ENCODE measurements at places on chromosomes 3 and 15.

DNA sequence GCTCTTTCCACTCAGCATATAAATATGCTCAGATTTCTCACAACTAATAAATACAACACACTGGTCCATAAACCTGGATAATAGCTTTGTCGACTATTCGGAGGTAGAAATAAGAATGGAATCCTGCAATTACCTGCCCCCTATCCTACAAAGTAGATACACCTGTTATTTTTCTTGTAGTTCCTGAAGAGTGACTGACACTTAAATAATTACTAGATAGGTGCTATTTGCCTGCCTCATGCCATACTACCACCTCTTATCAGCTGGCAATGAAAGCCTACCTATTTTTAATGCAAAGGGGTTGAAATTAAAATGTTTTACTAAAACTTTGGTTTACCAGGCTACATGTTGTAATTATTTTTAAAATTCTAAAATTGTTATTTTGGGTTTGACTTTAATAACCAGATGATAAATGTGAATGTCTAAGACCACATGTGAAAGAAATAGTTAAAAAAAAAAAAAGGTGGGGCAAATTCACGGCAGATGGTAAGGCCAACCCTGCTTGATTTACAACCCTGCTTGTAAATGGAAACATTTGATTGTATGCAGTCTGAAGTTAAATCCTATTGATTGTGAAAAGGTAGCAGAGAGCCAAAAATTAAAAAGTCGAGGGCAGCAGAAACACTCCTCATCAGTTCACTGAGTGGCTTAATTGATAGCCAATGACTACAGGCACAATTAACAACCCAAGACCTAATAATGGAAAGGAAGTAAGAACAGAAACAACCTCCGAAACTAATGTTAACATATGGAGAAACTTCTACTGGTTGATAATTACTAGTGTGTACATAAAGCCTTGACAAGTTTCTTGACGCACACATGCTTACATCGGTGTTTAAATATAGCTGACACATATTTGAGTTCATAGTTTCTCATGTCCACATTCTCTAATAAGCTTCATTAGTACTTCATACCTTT, 8.9 kb downstream of the PEAK1 start:
- H3K36me3 ChIP-seq, result no peaks in the 10 kb centered on the region
- H3K4me1 ChIP-seq, result peaks cover 2% of the 10 kb centered on the region
- H3K27me3 ChIP-seq, result no peaks in the 10 kb centered on the region
- H3K4me3 ChIP-seq, result no peak overlapping the region
- no peak overlapping the region for H3K27ac ChIP-seq
- DNase-seq, result no peak

- H3K36me3 ChIP-seq, result no peaks in the 10 kb centered on the region
- H3K27ac ChIP-seq, result no peak overlapping the region
- no peak for DNase-seq
- no peaks in the 10 kb centered on the region for H3K4me1 ChIP-seq
- no peak overlapping the region for H3K4me3 ChIP-seq
Measured at GRCh38 chr15:69517052-69517451, 64.4 kb downstream of the RPLP1 start.

DNA sequence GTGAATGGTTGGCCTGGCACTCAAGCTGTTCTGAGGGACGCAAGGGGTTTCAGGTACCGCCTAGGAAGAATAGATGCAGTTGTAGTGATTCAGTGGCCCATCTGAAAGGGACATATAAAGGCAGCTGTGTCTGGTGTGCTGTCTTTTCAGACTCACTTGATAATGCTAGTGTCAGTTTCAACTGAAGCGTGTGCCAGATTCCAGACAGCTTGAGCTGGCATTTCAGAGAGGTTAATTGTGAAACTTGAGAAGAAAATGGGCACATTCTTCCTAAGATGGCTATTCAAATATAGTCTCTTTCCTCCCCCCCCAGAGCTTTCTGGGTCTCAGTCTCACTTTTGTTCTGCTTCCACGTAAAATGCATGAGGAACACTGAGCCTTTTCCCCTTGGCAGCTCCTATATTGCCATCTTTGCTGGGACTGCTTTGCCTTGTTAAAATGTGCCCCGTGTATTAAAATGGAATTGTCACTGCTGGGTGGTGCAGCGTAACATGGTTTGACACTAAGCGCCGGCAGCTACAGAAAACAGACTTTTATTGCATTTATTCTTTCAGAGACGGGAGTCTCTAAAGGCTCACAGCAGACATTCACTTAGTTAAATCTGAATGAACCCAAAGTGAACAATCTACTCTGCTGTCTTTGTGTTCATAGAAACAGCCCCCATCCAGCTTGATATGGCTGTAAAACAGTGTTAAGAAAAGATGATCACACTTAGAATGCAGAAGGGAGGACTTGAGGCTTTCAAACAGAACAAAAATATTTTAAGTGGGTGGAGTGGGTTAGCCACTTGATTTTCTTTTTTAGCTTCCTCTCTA, 478.7 kb downstream of the RBMS3 start:
- H3K4me1 ChIP-seq, result peaks cover 7% of the 10 kb centered on the region
- peak overlapping the region; percentile 73 for H3K27ac ChIP-seq
- DNase-seq, result peak; percentile 74

DNA sequence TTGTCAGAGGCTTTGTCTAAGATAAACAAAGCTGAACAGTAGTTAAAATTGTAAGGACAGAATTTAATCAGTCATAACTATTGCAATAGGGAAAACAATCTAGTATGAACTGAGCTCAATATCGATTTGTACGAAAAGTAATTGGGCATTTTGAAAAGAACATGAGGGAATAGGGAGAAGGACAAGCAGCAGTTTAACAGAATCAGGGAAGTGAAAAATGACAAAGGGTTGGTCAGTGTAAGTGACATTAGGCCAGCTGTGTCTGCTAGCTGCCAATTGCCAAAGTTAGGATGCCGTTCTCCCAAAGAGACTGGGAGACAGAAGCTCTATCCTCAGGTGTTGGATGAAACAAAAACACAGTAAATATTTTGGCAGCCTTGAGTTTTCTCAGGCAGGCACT, 3.3 kb upstream of the DNAJA4 start:
- H3K4me1 ChIP-seq, result peaks cover 10% of the 10 kb centered on the region
- H3K36me3 ChIP-seq, result no peaks in the 10 kb centered on the region
- no peak for DNase-seq
- H3K27ac ChIP-seq, result no peak overlapping the region

- peak overlapping the region; percentile 88 for H3K27ac ChIP-seq
- no peak overlapping the region for H3K4me3 ChIP-seq
- H3K27me3 ChIP-seq, result no peaks in the 10 kb centered on the region
- H3K4me1 ChIP-seq, result peaks cover 10% of the 10 kb centered on the region
- H3K36me3 ChIP-seq, result no peaks in the 10 kb centered on the region
Measured at GRCh38 chr3:64728428-64728827, 40.6 kb upstream of the ADAMTS9 start.

DNA sequence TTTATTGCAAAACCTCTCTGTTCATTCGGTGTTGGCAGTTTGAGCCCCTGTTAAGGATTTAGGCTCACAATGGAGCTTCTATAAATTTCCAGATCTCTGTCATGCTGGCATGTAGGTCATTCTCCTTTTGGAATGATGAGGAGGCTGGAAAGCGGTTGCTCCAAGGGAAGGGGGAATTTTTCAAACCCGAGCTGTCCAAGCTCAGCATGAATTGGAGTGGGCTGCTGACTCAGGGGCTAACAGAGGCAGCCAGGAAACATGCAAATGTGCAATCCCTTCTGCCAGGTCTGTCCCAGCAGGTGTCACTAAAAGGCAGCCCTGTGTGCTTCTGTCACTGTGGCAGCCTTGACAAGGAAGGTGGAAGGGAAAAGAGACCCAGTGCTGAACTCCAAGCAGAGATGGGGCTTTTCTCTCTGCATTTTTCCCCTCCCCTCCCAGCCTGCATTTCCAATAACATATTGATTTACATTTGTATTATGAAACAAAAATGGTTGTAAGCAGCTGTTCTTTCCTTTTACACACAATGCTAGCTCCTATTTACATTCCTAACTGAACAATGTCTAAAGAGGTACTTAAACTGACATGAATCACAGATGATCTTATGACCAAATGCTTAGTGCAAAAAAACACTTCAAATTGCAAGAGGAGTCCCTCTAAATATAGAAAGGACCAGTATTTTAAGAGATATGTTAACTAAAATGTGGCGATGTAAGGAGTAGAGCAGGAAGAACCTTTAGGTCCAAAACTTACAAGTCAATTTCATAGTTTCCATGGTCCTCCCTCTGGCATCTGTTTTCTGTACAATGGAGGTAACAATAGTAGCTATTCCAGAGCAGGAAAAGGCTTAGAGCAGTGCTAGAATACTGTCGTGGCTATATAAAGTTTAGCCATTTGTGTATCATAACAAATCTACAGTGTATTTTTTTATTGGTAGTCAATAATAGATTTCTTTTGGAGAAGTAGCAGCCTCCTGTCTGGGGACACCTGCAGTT, 84.5 kb upstream of the ATP10A start:
- H3K36me3 ChIP-seq, result no peaks in the 10 kb centered on the region
- no peak overlapping the region for H3K4me3 ChIP-seq
- no peaks in the 10 kb centered on the region for H3K4me1 ChIP-seq
- no peak for DNase-seq
- H3K27me3 ChIP-seq, result no peaks in the 10 kb centered on the region
- H3K27ac ChIP-seq, result no peak overlapping the region

GRCh38 chr3:182914341-182914740, 66.0 kb downstream of the DCUN1D1 start:
- H3K27me3 ChIP-seq, result no peaks in the 10 kb centered on the region
- peaks cover 12% of the 10 kb centered on the region for H3K36me3 ChIP-seq
- H3K4me1 ChIP-seq, result no peaks in the 10 kb centered on the region
- H3K4me3 ChIP-seq, result no peak overlapping the region

DNA sequence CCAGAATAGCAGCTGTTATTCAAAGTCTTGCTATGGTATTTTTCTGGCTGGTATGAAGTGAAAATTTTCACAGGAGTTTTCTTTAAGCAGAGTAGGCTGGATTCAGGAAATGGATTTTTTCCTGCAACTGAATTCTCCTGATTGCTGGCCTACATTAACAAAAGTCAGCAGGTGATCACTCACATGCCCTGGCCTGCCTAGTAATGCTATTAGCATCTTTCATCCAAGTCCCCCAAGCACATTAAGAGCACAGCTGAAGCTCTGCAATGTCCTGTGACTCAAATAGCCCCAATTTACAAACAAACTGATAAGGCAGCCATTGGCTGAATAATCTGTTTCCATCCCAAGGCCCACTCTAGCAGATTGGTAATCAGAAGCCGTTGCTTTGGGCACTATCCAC, 688.3 kb upstream of the LMCD1 start:
- no peak overlapping the region for H3K4me3 ChIP-seq

Measured in muscle of leg (tissue), 16 donors.